ENCODE measurements at places on chromosomes 4 and X. TPM values are rescaled to one million over a fixed set of nuclear protein-coding genes. Genes with fewer than 3 reads are reported as not detected.
A peak's percentile ranks its signal among the peaks of the same experiment; 100 is the strongest.

DNA sequence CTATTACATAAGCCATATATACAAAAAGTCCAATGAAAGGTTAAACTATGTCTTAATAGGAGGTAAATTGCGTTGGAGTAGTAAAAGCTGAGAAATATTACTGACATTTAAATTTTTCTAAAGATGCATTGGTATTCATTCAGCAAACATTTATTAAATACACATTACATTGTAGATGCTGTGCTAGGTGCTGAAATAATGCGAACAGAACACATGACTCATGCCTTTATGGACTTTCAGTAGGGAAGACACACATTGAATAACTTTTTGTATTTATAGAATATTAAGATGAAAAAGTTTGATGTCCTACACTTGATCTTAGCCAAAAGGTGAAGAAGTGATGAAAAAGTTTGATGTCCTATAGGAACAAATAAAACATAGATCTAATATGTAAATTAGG, 871.1 kb upstream of the SLIT2 start:
- DNase-seq = no peak
- no peaks in the 10 kb centered on the region for H3K27me3 ChIP-seq
- H3K27ac ChIP-seq = peak overlapping the region; percentile 40
- H3K36me3 ChIP-seq = no peaks in the 10 kb centered on the region
- peaks cover 14% of the 10 kb centered on the region for H3K4me1 ChIP-seq

- no peak for DNase-seq
- H3K27me3 ChIP-seq = no peaks in the 10 kb centered on the region
- H3K27ac ChIP-seq = no peak overlapping the region
- no peaks in the 10 kb centered on the region for H3K36me3 ChIP-seq
- H3K4me3 ChIP-seq = no peak overlapping the region
- no peaks in the 10 kb centered on the region for H3K4me1 ChIP-seq
Observed at GRCh38 chr4:24369507-24370029, 214.8 kb downstream of the DHX15 start.

- H3K4me1 ChIP-seq = no peaks in the 10 kb centered on the region
- no peak overlapping the region for H3K4me3 ChIP-seq
- H3K27me3 ChIP-seq = no peaks in the 10 kb centered on the region
- DNase-seq = no peak
Observed at GRCh38 chr4:31598639-31599038, 878.5 kb downstream of the PCDH7 start.

DNA sequence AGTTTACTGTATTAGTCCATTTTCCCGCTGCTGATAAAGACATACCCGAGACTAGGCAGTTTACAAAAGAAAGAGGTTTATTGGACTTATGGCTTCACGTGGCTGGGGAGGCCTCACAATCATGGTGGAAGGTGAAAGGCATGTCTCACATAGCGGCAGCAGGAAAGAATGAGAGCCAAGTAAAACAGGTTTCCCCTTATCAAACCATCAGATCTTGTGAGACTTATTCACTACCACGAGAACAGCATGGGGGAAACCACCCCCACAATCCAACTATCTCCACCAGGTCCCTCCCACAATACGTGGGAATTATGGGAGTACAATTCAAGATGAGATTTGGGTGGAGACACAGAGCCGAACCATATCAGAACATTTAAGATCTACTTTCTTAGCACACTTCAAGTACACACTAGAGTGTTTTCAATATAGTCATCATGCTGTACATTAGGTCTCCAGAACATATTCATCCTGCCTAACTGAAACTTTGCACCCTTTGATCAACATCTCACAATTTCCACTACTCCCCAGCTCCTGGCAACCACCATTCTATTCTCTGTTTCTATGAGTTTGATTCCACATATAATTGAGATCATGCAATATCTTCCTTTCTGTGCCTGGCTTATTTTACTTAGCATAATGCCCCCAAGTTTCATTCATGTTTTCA, 341.0 kb downstream of the ARHGAP24 start:
- DNase-seq = no peak
- H3K36me3 ChIP-seq = no peaks in the 10 kb centered on the region
- peaks cover 11% of the 10 kb centered on the region for H3K4me1 ChIP-seq
- no peak overlapping the region for H3K4me3 ChIP-seq

APELA gene
- total RNA-seq = not detected

GRCh38 chrX:87236830-87237440, 280.7 kb upstream of the KLHL4 start:
- no peaks in the 10 kb centered on the region for H3K36me3 ChIP-seq
- no peaks in the 10 kb centered on the region for H3K27me3 ChIP-seq
- no peaks in the 10 kb centered on the region for H3K4me1 ChIP-seq

DNA sequence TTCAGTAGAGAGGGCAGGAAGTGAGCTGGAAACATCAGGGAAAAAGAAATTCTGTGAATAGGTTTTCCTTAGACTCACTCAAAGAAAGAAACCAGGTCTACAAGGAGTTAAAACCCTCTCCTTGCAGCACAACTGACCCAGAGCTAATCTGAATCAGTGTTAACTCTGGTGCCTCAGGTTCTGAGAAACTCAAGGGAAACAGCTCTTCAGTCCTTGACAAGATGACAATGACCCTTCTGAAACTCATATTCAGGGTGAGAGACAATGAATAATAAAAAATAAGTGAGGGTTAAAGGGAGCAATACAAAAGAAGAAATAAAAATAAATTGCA, 903.6 kb downstream of the STPG2 start:
- no peak overlapping the region for H3K4me3 ChIP-seq
- no peak overlapping the region for H3K27ac ChIP-seq
- H3K4me1 ChIP-seq = no peaks in the 10 kb centered on the region
- no peaks in the 10 kb centered on the region for H3K36me3 ChIP-seq
- DNase-seq = no peak

All from osteoblast (primary cell).